CD4-positive, alpha-beta memory T cell (primary cell): ENCODE measurements at places on chromosomes 1 and 21.
A peak's percentile ranks its signal among the peaks of the same experiment; 100 is the strongest.

- DNase-seq = no peak
Observed at GRCh38 chr1:77977989-77978292, 931 bp downstream of the FUBP1 start.

- no peak for DNase-seq
Observed at GRCh38 chr1:167774710-167775109, 52.9 kb downstream of the MPZL1 start.

- no peak for DNase-seq
Observed at GRCh38 chr21:25676451-25676850, 37.4 kb downstream of the JAM2 start.

GRCh38 chr1:224448453-224449017 is 13.9 kb upstream of the WDR26 start:
- DNase-seq = no peak

- DNase-seq = no peak
Observed at GRCh38 chr1:172252958-172253357, 167.5 kb upstream of the C1orf105 start.

DNA sequence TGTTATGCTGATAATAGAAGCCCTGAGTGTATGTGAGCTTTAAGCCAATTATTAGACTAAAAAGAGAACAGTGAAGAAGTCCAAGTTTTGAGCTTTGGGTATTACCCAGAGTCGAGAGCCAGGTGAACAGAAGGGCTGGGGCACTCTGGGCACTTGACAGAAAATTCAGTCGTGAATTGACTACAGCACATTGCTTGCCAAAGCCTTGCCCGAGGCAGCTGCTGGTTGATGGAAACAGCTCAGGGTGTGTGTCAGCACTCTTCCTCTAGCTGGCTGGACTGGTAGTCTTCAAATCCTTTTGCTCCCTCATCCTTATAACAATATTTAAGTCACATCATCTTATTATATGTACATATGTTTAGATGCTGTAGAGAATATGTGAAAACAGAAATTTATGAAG is 21.3 kb downstream of the PDE4B start:
- no peak for DNase-seq

DNA sequence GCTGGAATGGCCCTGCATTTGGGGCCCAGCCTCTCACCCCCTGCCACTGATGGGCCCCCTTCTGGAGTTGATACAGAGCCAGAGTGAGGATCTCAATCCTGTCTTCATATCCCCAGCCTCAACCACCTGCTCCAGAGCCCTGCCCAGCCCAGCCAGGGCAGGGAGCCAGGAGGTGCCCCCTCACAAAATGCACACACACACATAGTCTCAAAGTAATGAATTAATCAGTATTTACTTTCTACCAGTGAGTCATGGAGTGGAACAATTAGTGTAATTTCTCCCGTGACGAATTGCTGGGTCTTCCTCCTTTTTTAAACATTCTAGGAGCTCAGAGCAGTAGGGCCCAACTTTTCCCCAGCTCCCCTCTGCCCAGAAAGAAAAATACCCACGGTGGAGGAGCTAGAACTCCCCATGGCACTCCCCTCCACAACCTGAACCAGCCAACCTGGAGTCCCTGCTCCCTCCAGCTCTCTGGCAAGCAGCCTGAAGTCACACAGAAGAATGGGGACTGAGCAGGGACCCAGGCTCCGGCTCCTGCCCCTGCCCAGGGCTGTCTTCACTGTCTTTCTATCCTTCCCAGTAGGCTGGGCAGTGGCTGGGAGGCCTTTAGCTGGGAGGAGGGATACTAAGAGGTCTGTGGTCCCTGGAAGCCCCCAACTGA is 29.3 kb downstream of the SDC3 start:
- DNase-seq = no peak

DNA sequence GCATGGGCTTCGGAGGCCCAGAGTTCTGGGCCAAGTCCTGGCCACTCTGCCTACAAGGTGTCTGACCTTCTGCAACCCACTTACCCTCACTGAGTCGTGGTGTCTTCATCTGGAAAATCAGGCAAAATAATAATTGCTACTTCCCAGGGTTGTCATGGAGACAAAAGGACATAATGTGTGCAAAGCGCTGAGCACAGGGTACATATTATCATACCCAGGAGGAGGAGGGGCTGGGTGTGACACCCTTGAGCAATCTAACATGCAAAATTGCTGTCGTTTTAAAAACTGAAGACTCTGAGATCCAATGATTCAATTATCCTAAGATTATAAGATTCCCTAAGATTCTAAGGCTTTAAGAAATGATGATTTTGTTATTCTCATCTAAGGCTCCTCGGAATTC is 459.5 kb downstream of the PTPRU start:
- DNase-seq = no peak

- DNase-seq = no peak
Observed at GRCh38 chr1:230816018-230816417, 52.3 kb downstream of the C1orf198 start.

DNA sequence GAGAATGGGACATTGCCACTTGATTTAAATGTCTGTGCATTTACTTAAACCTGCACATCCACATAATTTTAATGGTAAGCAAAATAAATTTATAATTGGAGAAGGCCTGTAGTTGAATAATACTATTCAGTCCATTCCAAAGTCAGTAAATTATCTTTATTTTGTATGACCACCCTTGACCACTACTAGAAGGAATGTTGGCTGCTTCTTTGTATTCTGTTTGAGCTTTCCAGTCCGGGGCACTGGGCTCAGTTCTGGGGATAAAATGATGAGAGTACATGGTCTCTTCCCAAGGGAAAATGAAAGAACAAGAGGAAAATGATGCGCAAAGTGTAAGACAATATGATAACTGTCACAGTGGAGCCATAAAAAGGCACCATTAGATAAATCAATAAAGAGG is 98.9 kb downstream of the CRB1 start:
- no peak for DNase-seq

DNA sequence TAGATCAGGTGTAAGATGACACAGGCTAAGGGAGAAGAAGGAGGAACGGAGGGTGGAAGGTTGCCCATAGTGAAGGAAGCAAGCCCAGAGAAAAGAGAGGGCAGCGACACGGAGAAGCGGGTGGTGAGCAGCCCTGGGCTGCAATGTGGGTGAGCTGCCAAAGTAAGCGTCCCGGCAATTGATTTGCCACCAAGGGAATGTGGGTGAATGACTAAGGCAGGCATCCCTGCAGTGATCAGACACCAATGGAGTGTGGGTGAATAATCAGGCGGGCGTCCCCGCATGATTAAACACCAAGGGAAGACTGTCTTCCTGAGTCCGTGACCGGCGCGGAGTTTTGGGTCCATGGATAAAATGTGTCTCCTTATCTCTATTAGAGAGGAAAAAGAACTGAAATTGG is 79.6 kb downstream of the UCHL5 start:
- DNase-seq = no peak

GRCh38 chr21:26782331-26782730 is 62.9 kb downstream of the ADAMTS1 start:
- no peak for DNase-seq

DNA sequence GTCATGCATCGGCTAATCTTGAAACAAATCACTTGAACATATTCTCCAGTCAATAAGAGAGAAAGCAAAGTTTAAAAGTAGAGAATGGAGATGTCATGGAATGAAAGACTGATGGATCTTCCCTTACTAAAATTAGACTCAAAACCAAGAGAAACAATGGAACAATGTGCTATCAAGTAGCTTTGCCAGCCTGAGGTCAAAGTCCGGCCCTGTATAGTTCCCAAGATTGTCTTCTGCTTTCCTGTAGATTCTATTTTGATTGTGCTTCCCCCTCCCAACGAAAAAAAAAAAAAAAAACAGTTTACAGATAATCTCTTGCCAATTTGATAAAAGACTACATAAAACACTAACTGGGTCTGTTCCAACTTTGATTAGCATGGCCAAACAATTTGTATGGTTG is 40.8 kb upstream of the KIRREL1 start:
- DNase-seq = no peak

DNA sequence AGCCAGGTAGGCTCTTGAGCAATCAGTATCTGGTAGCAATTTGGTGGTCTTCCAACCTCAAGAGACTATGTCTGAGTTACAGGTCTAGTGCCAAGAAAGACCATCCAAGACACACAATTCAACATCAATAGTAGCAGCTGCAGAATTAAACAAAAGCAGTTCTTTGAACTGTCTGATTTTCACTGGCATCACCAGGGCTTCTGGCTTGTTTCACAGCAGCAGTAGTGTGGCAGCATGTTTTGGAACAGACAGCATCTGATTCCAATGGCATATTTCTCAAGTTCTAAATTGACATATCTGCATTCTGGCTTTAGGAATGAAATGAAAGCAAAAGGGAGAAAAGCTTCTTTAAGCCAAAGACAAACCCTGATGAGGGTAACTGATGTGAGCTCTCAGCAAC is 334.7 kb upstream of the PRMT6 start:
- DNase-seq = no peak

DNA sequence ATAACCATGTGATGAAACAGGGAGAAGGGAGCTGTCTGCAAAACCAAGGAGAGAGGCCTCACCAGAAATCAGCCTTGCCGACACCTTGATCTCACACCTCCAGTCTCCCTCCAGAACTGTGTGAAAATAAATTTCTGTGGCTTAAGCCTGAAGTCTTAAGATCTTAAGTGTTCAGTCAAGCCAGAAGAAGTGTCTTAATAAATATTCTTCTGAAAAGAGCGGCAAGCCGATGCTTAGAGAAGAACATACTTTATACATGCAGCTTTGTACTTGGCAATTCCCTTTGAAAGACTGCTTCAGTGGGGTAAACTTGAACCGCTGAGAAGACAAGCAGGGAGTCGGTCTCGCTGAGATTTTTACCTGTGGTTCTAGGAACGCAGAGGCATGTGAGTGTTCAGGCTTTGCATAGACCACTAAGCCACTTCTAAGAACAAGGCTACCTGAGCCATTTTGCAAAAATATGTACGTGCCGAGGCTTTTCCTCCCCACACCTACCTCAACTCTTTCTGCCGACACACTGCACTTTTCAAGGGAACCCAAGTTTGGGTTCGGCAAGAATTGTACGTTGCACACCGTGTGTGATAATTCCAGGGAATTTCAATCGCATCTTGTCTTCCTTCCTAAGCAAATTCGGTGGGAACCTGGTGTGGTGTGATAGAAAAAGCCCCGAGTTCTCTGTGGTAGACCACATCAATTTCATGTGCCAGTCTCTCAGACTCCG is 3.4 kb downstream of the RUNX1 start:
- peak; percentile 78 for DNase-seq

DNA sequence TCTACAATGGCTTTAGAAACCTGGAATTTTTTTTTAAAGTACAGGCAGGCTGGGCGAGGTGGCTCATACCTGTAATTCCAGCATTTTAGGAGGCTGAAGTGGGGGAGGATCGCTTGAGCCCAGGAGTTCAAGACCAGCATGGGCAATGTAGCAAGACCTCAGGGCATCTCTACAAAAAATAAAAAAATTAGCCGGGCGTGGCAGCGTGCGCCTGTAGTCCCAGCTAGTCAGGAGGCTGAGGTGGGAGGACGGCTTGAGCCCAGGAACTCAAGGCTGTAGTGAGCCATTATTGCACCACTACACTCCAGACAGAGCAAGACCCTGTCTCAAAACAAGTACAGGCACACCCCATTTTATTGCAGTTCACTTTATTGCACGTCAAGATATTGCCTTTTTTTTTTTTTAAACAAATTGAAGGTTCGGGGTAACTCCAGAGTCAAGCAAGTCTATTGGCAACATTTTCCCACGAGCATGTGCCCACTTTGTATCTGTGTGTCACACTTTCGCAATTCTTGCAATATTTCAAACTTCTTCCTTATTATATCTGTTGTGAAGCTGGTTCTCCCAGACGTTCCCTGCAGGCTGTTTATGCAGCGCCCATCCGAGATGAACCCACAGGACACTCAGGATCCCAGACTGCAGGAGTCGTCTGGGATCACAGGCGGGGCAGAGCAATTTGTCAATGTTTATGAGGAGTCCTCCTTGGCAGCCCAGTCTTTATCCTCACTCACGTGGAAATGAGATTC is 4.7 kb downstream of the HES2 start:
- no peak for DNase-seq

GRCh38 chr21:36691555-36692041 is 7.3 kb upstream of the SIM2 start:
- no peak for DNase-seq

GRCh38 chr1:12206792-12207424 is 22.9 kb upstream of the VPS13D start:
- DNase-seq = no peak

- no peak for DNase-seq
Observed at GRCh38 chr1:228281631-228282328, 73.9 kb downstream of the OBSCN start.

- DNase-seq = no peak
Observed at GRCh38 chr1:33524586-33524985, 52.1 kb downstream of the ZSCAN20 start.

GRCh38 chr1:41664861-41665640 is 180.6 kb upstream of the EDN2 start:
- DNase-seq = no peak

GRCh38 chr1:153963850-153964331 is 554 bp upstream of the SLC39A1 start:
- DNase-seq = no peak

GRCh38 chr1:115949156-115949555 is 27.2 kb upstream of the SLC22A15 start:
- no peak for DNase-seq

- no peak for DNase-seq
Observed at GRCh38 chr1:186089940-186090339, 285.1 kb downstream of the TPR start.

- DNase-seq = no peak
Observed at GRCh38 chr1:54405898-54406293, 298 bp downstream of the SSBP3 start.

GRCh38 chr1:97634758-97635157 is 286.1 kb downstream of the DPYD start:
- no peak for DNase-seq

- no peak for DNase-seq
Observed at GRCh38 chr21:40351006-40351405, 483.8 kb downstream of the PCP4 start.

GRCh38 chr1:212782422-212783154 is 9.0 kb downstream of the NSL1 start:
- DNase-seq = peak; percentile 38

DNA sequence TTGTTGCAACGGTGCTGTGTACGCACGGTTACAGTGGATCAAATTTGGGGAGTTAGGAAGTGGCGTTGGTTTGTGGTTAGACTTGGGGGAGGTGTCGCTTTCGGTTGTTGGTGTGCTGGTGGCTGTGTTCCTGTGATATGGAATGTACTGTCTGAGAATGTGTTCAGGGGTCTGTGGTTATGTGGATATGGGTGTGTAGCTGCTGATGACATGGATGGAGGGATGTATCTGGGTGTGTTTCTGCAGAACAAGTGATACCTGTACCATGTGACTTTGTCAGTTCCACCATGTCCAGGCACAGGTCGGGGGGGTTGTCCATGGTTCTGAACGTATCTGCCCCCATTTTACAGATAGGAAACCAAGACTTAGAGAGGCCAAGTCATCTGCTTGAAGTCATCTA is 22.7 kb downstream of the PAX7 start:
- no peak for DNase-seq
